Daoy (cell line): ENCODE measurements at places on chromosomes 11 and 22. TPM values are rescaled to one million over a fixed set of nuclear protein-coding genes. Genes with fewer than 3 reads are reported as not detected.

DNA sequence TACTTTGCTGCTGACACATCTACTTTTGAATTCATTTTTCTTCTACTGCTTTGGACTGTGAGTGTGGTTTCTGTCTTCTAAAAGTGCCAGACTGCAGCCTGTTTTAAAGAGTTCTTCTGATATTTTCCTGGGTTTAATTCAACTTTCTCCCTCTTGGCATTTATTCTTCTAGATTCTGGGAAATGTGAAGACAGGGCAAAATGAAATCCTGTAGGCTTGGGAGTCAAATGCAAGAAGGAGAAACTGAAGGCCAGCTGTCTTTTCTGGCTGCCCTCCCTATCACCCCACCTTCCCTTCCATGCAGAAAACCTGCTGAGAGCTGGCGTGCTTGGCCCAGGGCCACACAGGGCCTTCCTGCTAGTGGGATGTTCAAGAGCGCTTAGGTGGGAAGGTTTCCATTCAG lies 7.6 kb downstream of the ZNF70 start:
- DNase-seq: no peak

- peak; percentile 45 for DNase-seq
Observed at GRCh38 chr11:60121264-60121663, 32.8 kb downstream of the MS4A2 start.

The APOBEC3H gene
- total RNA-seq: not detected in 2 replicates

GRCh38 chr11:129652835-129653234 lies 162.8 kb upstream of the TMEM45B start:
- peak; percentile 16 for DNase-seq

- DNase-seq: no peak
Observed at GRCh38 chr11:1747753-1748635, 2.4 kb downstream of the IFITM10 start.

The SLC22A9 gene
- not detected in 2 replicates for total RNA-seq

The HOATZ gene
- not detected in 2 replicates for total RNA-seq

The BTBD10 gene
- 62.2 and 68.4 TPM in 2 replicates for total RNA-seq

The YDJC gene
- total RNA-seq: 50.1 and 98.6 TPM in 2 replicates

DNA sequence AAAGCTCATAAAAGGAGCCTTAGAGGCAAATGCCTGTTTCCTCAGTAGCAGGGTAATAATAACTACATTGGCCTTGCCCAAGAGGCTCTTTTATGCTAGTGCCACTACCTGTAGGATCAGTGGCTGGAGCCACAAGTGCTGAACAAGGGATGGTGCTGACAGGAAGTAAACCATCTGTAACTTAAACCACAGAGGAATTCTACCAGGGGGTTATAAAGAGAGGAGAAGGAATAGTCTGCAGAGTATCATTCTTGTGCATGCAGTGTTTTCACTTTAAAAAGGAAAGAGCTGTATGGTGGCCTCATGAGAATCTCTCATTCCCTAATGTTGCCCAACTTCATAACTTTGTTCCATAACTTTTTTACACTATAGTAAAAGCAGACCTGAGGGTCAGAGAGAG lies 168.1 kb downstream of the DBX1 start:
- DNase-seq: no peak

DNA sequence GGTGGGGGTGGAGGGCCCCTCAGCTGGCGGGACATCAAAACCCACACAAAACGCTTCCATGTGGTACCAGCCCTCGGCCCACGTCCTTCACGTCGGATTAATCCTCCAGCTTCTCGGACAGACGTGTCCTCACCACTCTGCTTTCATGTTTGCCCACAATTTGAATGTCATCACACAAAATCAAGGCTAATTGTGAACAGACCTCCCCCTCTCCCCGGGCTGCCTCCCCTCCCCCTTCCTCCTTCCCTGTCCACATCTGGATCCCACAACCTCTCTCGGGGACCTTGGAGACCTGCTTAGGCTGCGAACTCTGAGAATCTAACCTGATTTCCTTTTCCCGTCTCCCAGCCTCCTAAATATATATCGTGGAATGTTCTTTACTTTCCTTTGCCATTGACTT lies 262.9 kb downstream of the MN1 start:
- no peak for DNase-seq

DNA sequence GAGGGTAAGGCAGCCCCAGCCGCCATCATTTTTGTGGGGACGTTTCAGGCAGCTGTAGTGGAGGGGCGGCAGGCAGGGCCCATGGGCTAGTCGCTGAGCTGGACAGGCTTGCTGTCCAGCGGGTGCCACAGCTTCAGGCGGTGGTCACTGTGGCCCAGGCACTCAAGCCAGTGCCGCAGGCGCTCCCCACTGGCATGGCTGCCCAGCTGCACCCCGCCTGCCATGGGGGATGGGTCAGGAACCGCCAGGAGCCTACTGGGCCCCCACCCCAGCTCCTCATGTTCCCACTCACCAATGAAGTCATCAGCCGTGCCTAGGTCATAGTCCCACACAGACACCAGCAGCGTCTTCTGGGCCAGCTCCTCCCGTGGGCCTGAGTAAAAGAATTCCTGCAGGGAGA lies 6.0 kb downstream of the NDUFV1 start:
- DNase-seq: no peak

DNA sequence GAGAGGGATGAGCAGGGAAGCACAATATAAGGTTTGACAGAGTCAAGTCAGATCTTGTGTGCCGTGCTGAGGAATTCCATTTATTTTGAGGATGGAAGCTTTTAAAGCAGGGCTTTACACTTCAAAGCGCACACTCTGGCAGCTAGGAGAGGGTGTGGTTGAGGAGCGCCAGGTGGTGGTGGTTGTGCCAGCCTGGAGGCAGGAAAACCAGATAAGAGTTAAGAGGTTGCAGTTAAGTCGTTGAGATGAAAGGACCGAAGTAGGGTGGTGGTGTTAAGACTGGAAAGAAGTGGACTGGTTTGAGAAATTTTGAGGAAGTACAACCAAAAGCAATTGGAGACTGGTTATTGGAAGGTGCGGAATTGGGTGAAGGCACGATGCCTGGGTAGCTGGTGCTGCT lies 231.6 kb upstream of the TBCEL start:
- no peak for DNase-seq

The NNMT gene
- total RNA-seq: 187 and 246 TPM in 2 replicates

The IFITM10 gene
- 0.09 and 0.11 TPM in 2 replicates for total RNA-seq

GRCh38 chr11:33965032-33965431 lies 73.2 kb upstream of the LMO2 start:
- no peak for DNase-seq

DNA sequence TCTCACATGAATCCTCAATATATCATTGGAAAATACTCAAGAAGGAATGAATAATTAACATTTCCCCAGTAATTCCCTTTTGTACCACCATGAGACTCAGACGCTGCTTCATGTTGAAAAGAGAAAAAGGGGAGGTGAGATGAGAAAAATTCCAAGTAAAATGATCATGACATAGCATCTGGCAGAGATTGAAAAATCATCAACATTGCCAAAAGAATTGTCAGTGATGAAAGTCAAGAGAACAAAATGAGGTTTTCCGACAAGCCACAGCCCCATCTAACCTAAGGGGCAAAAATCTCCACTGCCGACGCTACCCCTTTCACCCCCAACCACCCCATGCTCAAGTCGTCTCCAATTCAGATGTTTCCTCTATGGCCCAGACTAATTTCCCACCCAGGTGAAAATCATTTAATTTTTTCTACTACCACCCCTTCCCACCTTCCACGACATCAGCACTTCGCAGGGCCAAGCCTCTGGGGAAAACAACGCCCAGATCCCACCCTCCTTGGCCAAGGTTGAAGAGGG lies 1.2 kb downstream of the RAB6A start:
- no peak for DNase-seq

The TPBGL gene
- not detected in 2 replicates for total RNA-seq

DNA sequence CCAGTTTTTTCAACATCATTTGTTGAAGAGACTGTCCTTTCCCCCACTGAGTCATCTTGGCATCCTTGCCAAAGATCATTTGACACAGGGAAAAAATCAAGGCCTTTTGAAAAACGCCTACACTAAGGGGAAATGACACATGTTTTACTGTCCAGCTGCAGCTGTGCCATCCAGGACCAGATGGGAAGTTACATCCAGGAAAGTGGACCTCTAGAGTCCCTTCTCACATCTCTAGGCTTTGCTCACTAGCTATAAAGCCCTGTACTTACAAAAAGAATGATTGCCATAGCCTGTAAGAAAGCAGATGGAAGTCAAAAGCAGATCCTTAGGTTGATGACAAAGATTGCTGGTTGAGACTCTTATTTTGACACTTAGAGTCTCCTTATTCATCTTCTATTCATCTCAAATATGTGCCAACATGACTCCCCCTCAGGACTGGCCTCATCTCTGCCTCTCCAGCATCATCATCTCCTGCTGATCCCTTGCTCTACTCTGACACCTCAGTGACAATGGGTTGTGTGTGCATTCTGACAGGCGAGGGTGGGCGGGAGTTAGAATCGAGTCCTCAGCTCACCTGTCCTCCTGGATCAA lies 22.8 kb downstream of the OSBP2 start:
- peak; percentile 82 for DNase-seq

DNA sequence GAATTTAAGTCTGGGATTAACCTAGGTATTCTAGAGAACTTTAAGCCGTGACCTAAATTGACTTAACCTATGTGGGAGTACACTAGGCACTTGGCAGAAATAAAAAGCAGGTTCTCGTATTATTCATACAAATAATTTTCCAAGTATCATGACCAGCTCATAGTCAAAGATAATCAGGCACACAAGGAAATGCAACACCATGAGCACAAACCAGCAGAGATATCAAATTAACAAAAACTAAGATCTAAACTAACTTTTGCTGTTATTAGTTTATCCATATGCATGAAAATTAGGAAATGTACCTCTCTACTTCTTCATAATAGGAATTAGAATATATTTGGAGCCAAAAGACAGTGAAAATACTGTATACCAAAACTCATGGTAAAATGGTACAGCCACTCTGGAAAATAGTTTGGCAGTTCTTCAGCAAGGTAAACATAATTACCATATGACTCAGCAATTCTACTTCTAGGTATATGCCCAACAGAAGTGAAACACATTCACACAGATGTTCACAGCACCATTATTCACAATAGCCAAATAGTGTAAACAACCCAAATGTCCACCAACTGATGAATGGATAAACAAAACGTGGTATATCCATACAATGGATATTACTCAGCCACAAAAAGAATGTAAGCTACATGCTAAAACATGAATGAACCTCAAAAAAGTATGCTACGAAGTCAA lies 154.1 kb downstream of the ENTHD1 start:
- DNase-seq: no peak

- no peak for DNase-seq
Observed at GRCh38 chr11:22194907-22195306, 2.0 kb downstream of the ANO5 start.

The PRPF19 gene
- total RNA-seq: 86.3 and 91.2 TPM in 2 replicates

DNA sequence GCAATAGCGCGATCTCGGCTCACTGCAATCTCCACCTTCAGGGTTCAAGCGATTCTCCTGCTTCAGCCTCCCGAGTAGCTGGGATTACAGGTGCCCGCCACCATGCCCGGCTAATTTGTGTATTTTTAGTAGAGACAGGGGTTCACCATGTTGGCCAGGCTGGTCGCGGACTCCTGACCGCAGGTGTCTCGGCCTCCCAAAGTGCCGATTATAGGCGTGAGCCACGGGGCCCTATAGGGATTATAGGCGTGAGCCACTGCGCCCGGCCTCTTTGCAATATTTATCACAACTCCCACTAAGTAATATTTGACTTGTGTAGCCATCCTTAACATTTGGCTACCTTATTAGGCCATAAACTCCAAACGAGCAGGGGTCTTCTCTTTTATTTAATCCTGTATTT lies 879 bp upstream of the CUL5 start:
- no peak for DNase-seq

The AIFM3 gene
- total RNA-seq: 2.0 TPM in 1 of 2 replicates, not detected in the other

The NRXN2 gene
- total RNA-seq: 0.15 and 20.9 TPM in 2 replicates

The FXYD2 gene
- 1.3 TPM in 1 of 2 replicates, not detected in the other for total RNA-seq

DNA sequence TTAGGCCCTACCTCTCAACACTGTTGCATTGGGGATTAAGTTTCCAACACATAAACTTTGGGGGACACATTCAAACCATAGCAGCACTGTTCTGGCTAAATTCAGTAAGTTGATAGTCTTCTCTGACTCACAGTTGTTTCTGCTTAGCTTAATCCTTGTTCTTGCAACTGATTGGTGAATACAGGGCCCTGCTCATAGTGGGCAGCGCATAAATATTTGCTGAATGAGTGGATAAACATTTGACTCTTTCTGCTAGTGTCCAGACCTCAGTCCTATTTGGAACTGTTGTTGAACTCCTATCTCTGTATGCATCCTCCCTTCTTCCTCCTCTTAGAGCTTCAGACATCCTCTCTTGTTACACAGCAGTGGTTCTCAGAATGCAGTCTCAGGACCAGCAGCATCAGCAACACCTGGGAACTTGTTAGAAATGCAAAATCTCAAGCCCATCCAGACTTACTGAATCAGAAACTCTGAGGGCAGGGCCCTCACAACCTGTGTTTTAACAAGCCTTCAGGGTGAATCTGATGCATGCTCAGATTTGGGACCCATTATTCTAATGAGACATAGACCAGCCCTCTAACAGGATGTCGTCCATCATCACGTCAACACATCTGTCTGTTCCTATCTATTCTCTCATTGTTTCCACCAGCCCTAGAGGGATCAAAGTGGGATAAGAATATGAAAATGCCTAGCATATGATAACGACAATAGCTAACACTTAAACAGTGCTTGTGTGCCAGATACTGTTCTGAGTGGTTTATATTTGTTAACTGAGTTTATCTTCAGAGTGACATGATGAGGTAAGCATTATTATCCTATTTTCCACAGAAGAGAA lies 22.3 kb downstream of the SPON1 start:
- DNase-seq: no peak

The SLC15A3 gene
- 3.0 and 3.9 TPM in 2 replicates for total RNA-seq

The UCP3 gene
- 2.0 and 9.0 TPM in 2 replicates for total RNA-seq

The MS4A6E gene
- not detected in 2 replicates for total RNA-seq

- DNase-seq: peak; percentile 76
Observed at GRCh38 chr11:86218125-86219084, 26.1 kb upstream of the EED start.

The NDUFC2 gene
- total RNA-seq: 113 and 180 TPM in 2 replicates

DNA sequence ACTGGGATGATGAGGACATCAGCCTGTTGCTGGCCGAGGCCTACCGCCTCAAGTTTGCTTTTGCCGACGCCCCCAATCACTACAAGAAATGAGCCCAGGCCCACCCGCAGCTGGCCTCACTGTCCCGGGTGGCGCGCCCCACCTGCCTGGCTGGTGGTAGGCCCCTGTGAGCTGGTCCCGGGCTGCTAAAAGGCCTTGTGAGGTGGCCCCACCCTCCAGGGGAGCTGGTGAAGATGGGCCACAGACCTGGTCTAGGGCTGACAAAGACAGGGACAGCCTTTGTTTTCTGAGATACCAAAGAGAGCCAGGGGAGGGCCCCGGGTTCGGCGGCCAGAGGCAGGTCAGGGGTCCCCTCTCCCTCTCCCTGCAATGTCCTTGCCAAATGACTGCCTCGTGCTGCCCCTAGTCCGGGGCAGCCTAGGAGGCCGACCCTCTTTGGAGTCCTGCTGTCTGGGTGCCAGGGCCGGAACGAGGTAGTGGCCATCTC lies 411.1 kb downstream of the TBC1D22A start:
- no peak for DNase-seq

GRCh38 chr22:39490135-39490798 lies 11.8 kb upstream of the MIEF1 start:
- DNase-seq: peak; percentile 86

- no peak for DNase-seq
Observed at GRCh38 chr22:47006869-47007268, 244.4 kb downstream of the TBC1D22A start.
